ENCODE measurements at places on chromosomes 6 and 20. TPM values are rescaled to one million over a fixed set of nuclear protein-coding genes. Genes with fewer than 3 reads are reported as not detected.

Gene BFSP1
- total RNA-seq: 1.6 TPM

Gene HRH3
- total RNA-seq: not detected

Gene LY86
- 3.9 TPM for total RNA-seq

Gene SMPD2
- 18.3 TPM for total RNA-seq

Gene C6orf118
- total RNA-seq: not detected

Gene KCNK5
- total RNA-seq: 6.1 TPM

Gene SAPCD1
- total RNA-seq: 1.8 TPM

Gene NFKBIL1
- total RNA-seq: 32.5 TPM

Gene KCNK16
- not detected for total RNA-seq

Gene HLA-DRB1
- 24.0 TPM for total RNA-seq

Gene LHFPL5
- 0.27 TPM for total RNA-seq

Gene DSP
- total RNA-seq: 5.0 TPM

Gene ADGRG6
- 12.6 TPM for total RNA-seq

Gene PGC
- total RNA-seq: not detected

Gene PRR18
- 0.41 TPM for total RNA-seq

Gene GGT7
- total RNA-seq: 9.6 TPM

Gene MEP1A
- total RNA-seq: not detected

- DNase-seq: no peak
Measured at GRCh38 chr6:26328265-26328844, 36.6 kb upstream of the BTN3A2 start.

- DNase-seq: peak; percentile 85
Measured at GRCh38 chr6:157650261-157650640, 172.8 kb upstream of the SNX9 start.

DNA sequence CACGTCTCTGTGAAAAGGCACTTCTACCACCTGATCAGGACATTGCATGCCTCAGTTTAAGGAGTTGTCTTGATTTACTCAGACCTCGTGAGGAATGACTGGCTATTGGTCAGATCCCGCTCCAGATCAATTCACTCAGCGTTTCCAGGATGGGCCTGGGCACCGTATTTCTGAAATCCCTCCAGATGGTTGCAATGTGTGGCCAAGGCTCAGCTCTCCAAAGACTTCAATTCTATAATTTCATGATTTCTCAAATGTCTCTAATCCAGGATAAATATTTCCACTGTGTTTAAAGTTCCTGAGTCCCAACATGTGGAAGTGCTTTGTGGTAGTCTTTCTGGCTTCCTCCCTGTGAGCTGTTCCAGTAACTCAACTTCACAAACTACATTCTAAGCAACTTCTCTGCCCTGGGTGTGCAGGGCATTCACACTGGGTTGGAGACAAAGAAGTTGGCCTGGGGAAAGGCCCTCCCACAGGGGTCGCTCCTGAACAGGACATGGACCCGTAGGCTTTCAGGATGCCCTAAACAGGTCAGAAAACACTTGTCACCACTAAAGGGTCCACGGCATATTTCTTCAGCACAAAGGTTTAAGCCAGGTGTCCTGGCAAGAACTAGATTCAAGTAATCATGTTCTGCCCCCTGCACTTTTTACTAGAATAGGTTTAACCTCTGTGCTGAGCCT, 212.1 kb downstream of the WDR27 start:
- no peak for DNase-seq

DNA sequence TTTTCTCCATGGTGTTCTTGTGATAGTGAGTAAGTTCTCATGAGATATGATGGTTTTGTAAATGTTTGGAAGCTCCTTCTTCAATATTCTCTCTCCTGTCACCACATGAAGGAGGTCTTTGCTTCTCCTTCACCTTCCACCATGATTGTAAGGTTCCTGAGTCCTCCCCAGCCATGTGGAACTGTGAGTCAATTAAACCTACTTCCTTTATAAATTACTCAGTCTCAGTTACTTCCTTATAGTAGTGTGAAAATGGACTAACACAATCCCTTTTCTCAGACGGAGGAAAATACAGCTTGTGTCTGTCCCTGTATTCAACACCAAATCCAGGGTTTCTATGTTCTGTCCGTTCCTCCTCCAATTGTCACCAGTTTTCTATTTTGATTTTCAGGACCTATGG, 181.0 kb downstream of the ALDH8A1 start:
- no peak for DNase-seq

DNA sequence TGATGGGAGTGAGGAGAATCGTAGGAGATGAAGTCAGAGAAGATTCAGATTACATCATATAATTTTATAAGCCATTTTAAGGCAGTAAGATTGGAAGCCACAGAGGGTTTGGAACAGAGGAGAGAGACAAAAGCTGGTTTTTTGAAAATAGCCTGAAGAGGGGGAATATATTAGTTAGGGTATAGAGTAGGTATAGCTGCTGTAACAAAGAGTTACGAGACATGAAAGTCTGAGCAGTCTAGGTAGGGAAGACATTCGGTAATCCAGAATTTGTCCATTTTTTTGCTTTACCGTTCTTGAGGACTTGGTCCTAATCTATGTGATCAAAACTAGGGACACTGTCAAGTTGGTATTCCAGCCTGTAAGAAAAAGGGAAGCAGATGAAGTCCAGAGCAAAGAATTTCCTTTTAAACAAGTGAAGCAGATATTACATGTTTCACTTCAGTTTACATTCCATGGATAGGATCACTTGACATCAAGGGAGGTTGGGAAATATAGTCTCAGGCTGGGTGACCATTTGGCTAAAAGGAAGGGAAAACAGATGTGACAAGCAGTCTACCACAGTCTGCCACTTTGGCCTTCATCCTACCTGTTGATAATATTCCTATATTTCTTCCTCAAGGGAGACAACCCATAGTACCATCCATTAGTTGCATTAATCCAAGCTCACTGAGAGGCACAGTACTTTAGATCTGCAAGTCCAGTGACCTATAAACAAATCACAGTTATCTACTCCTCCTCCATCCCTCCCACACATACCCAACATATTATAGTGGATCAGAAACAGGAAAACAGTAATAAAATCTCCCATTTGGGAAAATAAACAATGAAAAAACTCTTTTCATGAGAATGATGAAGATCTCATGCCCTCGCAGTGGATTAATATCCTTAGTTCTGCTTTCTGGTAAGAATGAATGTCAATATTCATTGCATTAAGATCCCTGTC, 10.2 kb downstream of the FAM135A start:
- DNase-seq: no peak

DNA sequence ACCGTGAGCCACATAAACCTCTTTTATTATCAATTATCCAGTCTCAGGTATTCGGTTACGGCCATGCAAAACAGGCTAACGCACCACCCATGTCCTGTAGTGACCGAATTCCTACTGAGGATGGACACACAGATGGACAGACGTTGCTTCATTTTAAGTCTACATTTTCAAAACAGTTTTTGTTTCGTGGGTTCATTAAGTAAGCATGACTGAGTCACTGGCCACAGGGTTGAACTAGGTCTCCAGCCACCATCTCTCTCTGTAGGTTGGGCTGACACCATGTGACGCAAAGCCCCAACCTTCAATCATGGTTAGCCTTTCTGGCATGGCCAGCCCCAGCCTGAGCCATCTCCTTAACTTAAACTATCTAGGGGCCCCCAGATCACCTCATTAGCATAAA, 110.0 kb upstream of the SLC22A23 start:
- no peak for DNase-seq

DNA sequence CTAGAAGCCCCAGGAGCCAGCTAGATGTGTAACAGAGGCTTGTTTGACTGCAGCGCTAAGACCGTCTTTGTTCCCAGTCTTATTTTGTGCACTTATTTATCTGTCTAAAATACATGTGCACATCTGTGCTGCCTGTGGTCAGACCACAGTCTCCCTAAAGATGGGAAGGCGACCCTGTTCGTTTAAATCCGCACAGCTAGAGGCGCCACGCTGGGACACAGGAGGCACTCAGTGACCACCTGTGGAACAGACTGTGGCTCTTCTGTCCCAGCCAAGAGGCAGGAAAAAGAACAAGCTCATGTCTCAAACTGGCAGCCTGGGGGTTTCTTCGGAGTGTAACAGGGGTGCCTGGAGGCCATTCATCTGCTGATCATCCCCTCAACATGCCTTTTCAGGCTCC, 66.8 kb downstream of the CPNE5 start:
- DNase-seq: no peak

GRCh38 chr6:38436726-38437465, 202.8 kb downstream of the BTBD9 start:
- no peak for DNase-seq

DNA sequence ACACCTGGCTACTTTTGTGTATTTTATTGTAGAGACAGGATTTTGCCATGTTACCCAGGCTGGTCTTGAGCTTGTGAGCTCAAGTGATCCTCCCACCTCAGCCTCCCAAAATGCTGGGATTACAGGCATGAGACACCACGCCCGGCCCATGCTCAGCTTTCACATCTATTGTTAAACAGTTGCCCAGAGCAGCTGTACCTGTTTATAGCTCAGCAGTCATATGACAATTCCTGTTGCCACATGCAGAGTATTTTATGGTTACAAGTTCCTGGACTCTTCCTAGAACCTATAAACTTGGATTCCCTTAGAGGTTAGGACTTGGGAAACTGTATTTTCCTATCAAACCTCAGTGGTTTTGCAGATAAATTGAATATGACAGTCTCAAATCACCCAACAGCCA, 188.3 kb upstream of the KCNG1 start:
- no peak for DNase-seq

- no peak for DNase-seq
Measured at GRCh38 chr6:10177704-10178103, 237.2 kb downstream of the TFAP2A start.

DNA sequence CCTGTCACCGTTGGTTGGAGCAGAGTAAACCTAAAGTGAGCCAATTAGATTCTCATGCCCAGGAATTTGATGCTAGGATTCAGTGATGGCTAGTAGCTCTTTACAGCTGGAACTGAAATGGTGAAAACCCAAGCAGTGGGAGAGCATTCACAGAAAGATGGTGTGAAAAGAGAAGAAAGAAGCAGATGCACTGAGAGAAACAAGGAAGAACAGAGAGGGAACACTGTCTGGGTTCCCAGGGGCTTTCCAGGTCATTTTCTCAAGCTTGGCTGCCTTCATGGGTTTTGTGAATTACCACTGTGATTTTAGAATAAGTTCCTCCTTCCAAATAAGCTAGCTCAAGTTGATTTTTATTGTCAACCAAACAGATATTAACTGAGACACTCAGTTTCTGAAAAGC, 104.1 kb upstream of the AKIRIN2 start:
- no peak for DNase-seq

DNA sequence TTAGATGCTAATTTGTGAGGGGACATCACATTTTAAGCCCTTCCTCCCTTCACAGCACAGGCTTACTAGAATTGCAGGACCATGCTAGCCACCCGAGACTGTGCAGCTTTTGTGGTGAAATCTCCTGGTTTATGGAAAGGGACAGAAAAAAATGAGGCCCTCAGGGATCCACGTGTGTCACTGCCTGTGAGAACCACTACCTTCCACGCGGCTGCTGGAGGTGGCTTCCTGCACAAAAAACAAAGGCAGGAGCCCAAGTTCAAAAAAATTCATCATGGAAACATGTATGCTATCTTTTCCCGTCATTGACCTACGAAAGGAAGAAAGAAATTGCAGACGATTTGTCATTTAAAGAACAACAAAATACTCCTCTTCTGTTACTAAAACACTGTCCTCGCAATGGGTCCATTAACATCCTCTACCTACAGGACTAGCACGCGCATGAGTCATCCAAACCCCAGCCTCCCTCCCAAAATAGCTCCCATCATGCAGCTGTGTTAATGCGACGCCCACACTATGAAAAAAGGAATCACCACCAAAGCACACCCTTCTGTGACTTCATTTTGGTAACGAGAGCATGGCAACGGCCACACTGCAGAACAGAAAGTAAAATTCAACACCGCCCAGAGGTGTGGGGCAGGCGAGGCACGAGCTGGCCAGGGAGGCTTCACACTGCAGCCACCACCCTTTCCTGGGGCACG, 45.7 kb downstream of the RAMACL start:
- no peak for DNase-seq

- no peak for DNase-seq
Measured at GRCh38 chr6:40916845-40917244, 122.2 kb downstream of the UNC5CL start.

GRCh38 chr6:82959385-82959941, 106.2 kb downstream of the UBE3D start:
- DNase-seq: no peak

GRCh38 chr20:19256906-19257595, 44.6 kb downstream of the SLC24A3 start:
- no peak for DNase-seq

DNA sequence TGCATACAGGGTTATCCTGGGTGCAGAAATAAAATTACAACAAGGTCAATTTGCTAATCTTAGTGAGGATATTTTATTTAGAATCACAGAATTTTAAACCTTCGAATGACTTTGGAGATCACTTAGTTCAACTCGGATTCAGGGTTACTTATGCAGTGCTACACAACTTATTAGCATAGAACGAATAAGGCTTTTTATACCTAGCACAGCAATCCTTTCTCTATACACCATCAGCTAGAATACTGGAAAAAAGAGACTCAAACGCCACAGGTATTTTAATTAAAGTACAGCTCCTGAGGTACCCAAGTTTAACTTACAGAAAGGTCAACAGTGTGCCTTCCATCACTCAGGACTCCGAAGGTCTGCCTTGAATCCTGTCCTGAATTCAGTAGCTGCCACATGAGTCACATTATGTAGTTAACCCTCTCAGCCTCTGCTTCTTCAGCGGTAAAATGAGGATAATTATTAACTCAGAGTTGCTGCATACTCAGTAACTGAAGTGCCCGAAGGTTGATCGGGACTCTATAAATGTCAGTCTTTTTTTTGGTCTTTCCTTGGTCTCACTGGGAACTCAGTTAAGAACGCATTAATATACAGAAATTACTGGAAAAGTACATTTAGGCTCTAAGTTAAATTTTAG, 6.0 kb upstream of the QKI start:
- no peak for DNase-seq

- no peak for DNase-seq
Measured at GRCh38 chr20:50248104-50248641, 57.5 kb downstream of the CEBPB start.

DNA sequence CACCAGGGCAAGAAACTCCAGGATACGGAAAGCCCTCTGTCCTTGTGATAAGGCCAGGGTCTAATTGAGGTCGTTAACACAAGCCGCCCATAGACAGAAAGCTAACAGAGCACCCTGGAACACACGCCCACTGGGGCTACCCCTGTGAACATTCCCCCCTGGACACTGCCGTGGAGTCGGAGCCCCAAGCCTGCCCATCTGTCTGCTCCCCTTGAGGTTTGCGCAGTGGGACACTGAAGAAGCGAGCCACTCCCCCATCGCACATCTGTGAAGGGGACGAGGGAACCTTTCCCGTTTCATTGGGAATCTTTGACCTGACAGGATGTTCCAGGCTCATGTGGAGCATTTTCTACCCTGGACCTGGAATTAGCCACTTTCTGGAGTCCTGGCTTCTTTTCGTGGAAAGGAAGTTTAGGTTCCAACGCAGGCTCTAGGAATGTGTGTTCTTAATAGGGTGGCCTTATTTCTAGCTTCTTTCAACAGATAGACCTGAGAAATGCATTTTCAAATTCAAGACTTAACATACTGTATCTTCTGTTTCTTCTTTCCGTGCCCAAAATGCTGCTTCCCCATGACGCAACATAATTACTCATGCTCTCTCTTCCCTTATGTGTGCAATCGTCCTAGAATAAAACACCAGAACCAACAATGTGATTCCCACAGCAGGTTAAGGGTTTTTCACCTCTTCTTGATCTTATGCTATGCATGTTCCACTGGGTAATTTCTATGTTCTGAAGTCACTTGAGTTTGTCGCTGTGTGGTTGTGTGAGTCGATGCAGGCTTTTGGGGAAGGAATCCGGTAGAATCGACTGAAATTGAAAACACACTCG, 161.1 kb downstream of the ERMARD start:
- DNase-seq: no peak

- peak; percentile 75 for DNase-seq
Measured at GRCh38 chr6:169961772-169962561, 210.5 kb downstream of the ERMARD start.
